T-helper 17 cell (primary cell): ENCODE measurements at places on chromosomes 1 and 21.

- peaks cover 24% of the 10 kb centered on the region for H3K27me3 ChIP-seq
- H3K4me3 ChIP-seq: no peak overlapping the region
- DNase-seq: no peak
- no peaks in the 10 kb centered on the region for H3K36me3 ChIP-seq
- H3K27ac ChIP-seq: no peak overlapping the region
Observed at GRCh38 chr1:116889380-116889779, 20.3 kb upstream of the PTGFRN start.

- no peak for DNase-seq
- no peak overlapping the region for H3K4me3 ChIP-seq
- H3K36me3 ChIP-seq: peaks cover 13% of the 10 kb centered on the region
- no peak overlapping the region for H3K27ac ChIP-seq
- H3K4me1 ChIP-seq: peaks cover 14% of the 10 kb centered on the region
- H3K27me3 ChIP-seq: no peaks in the 10 kb centered on the region
Observed at GRCh38 chr21:32494934-32495709, 82.6 kb downstream of the EVA1C start.

GRCh38 chr1:18121072-18121820 is 13.6 kb downstream of the IGSF21 start:
- DNase-seq: no peak
- no peak overlapping the region for H3K4me3 ChIP-seq
- peaks cover 2% of the 10 kb centered on the region for H3K36me3 ChIP-seq
- peaks cover 60% of the 10 kb centered on the region for H3K27me3 ChIP-seq
- no peak overlapping the region for H3K27ac ChIP-seq

- DNase-seq: peak; percentile 25
- H3K27ac ChIP-seq: no peak overlapping the region
- peaks cover 3% of the 10 kb centered on the region for H3K36me3 ChIP-seq
Observed at GRCh38 chr1:50332941-50333594, 90.2 kb downstream of the DMRTA2 start.

- no peak overlapping the region for H3K27ac ChIP-seq
- no peaks in the 10 kb centered on the region for H3K27me3 ChIP-seq
- no peaks in the 10 kb centered on the region for H3K36me3 ChIP-seq
- no peaks in the 10 kb centered on the region for H3K4me1 ChIP-seq
- DNase-seq: no peak
- no peak overlapping the region for H3K4me3 ChIP-seq
Observed at GRCh38 chr1:197017558-197018146, 40.3 kb downstream of the CFHR5 start.

DNA sequence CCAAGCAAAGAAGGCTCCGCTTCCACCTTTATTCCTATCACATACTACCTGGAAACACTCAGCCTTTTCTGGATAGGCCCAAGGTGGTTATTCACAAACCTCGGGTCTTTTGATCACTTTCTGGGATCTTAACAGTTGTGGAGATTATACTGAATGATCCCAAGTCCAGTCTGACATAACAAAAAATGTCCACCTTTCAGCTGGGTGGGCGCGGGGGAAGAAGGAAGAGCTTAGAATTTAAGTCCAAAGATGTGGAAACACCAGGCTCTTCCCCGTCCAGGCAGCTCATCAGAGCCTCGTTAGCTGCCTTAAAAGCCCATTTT is 338 bp upstream of the C1orf53 start:
- peaks cover 51% of the 10 kb centered on the region for H3K27me3 ChIP-seq
- H3K4me1 ChIP-seq: peaks cover 9% of the 10 kb centered on the region
- H3K36me3 ChIP-seq: peaks cover 2% of the 10 kb centered on the region
- no peak for DNase-seq
- H3K27ac ChIP-seq: peak overlapping the region; percentile 27
- H3K4me3 ChIP-seq: peak overlapping the region; percentile 92

GRCh38 chr1:71104417-71104816 is 23.6 kb upstream of the ZRANB2 start:
- DNase-seq: no peak
- H3K27me3 ChIP-seq: peaks cover 9% of the 10 kb centered on the region
- H3K36me3 ChIP-seq: no peaks in the 10 kb centered on the region
- no peak overlapping the region for H3K4me3 ChIP-seq
- H3K4me1 ChIP-seq: no peaks in the 10 kb centered on the region
- no peak overlapping the region for H3K27ac ChIP-seq

- peaks cover 17% of the 10 kb centered on the region for H3K27me3 ChIP-seq
- no peak overlapping the region for H3K27ac ChIP-seq
- H3K4me1 ChIP-seq: peaks cover 2% of the 10 kb centered on the region
- DNase-seq: no peak
Observed at GRCh38 chr21:33700491-33700890, 58.2 kb downstream of the ITSN1 start.

DNA sequence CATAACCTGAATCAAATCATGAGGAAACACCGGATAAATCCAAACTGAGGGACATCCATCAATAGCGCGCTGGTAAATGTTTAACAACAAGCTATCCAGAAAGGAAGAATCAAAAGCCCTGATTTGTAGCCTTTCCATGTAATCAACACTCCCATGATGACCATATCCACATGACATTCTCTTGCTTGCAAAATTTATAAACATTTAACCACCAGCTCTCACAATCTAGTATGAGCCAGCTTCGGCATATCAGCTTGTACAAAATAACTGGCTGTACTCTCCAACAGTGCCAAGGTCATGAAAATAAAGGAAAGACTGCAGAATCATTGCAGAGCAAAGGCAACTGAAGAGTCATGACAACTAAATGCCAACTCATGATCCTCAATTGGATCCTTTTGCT is 15.7 kb downstream of the HSD11B1 start:
- no peak overlapping the region for H3K4me3 ChIP-seq
- H3K27me3 ChIP-seq: no peaks in the 10 kb centered on the region
- H3K36me3 ChIP-seq: peaks cover 9% of the 10 kb centered on the region
- peaks cover 21% of the 10 kb centered on the region for H3K4me1 ChIP-seq
- H3K27ac ChIP-seq: no peak overlapping the region

DNA sequence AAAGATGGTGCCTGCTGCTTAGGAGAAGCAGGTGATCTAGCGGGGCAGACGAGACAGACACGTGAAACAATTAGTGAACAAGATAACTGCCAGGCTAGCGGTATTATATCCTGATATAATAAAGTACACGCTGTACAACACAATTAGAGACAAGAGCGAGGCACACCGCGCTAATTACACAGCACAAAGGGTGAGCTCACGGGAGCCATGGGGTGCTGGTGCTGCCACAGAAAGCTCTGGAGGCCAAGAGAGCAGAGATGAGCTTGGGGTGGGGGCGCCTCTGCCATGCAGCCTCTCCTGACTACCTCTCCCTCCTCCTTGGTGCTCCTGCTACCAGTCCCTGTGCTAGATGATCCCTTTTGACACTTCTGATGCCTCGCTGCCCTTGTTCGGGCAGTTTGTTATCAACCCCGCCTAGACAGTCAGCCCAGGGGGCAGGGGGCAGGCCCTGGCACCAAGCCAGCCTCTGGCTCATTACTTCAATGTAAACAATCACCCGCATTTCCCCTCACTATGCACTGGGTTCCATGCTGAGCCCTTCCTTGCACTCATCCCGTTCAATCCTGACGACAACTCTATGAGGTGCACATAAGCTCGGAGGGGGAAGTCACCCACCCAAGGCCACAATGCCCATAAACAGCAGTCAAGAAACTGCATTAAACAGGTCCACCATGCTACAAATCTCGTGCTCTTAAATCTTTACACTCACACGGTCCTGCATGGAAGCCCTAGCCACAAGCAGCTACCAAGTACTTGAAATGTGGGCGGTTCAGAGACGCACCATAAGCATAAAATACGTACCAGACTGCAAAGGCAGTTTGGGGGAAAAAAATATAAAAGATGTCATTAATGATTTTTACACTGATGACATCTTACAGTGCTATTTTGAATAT is 103.0 kb downstream of the SSBP3 start:
- H3K27ac ChIP-seq: peak overlapping the region; percentile 47
- no peak for DNase-seq
- H3K4me3 ChIP-seq: no peak overlapping the region

DNA sequence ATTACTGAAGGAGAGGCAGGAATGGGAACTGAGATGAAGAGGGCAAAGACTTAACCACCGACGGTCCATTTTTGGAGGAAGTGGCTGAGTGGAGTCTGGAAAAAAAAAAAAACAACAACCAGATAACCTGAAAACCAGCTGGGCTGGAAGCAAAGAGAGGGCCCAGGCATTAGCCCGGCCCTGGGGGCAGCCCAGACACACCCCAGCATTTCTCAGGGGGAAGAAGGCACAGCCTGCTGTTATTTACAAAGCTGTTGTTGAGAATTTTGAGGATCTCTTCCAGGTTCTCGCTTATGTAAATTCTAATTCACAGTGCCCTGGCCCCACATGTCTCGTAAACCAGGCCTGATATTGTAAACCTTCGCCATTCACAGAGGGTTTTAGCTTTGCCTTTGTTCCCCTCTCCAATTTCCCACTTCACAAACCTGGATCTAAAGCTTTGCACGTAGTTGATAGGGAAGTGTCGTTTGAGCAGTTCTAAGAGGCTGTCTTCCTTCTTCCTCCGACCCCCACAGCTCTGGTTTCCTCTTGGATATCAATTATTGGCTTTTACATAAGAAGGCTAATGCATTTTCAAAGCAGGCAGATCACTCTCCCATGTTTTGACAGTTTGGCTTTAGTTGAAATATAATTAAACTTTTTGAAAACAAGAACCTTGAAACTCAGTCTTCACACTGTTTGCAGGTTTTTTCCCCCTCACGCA is 161.8 kb upstream of the IRF2BP2 start:
- H3K4me3 ChIP-seq: peak overlapping the region; percentile 78
- no peaks in the 10 kb centered on the region for H3K36me3 ChIP-seq
- peaks cover 48% of the 10 kb centered on the region for H3K4me1 ChIP-seq

- H3K36me3 ChIP-seq: no peaks in the 10 kb centered on the region
- DNase-seq: no peak
- peak overlapping the region; percentile 62 for H3K27ac ChIP-seq
Observed at GRCh38 chr1:156291226-156292061, 4.0 kb downstream of the GLMP start.

- DNase-seq: no peak
- no peak overlapping the region for H3K4me3 ChIP-seq
- H3K4me1 ChIP-seq: no peaks in the 10 kb centered on the region
- H3K36me3 ChIP-seq: peaks cover 4% of the 10 kb centered on the region
Observed at GRCh38 chr1:174902531-174903099, 97.1 kb upstream of the CACYBP start.

DNA sequence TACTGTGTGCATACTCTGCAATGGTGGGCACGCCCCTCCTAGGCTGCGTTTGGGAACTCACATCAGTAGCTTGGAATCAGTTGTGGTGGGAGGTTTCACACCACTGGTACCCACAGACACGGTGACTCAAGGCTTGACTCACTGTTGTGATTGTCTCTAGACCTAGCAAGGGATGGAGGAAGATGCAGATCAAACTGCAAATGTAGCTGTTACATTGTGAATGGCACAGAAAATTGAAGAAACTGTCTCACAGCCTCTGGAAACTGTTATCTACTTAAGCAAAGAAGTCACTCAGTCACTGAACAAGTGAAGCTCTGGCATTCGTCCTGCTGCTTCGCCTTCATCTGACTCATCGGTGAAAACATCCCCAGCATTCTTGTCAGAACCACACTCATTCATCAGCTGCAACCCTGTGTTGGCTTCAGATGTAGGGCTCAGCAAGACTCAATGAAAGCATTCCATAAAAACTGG is 59.5 kb downstream of the POFUT2 start:
- H3K27ac ChIP-seq: peak overlapping the region; percentile 95
- H3K36me3 ChIP-seq: peaks cover 2% of the 10 kb centered on the region
- H3K27me3 ChIP-seq: no peaks in the 10 kb centered on the region
- peaks cover 36% of the 10 kb centered on the region for H3K4me1 ChIP-seq

GRCh38 chr1:55309053-55309452 is 93.9 kb upstream of the USP24 start:
- no peaks in the 10 kb centered on the region for H3K36me3 ChIP-seq
- H3K4me3 ChIP-seq: no peak overlapping the region
- H3K27me3 ChIP-seq: peaks cover 22% of the 10 kb centered on the region
- H3K4me1 ChIP-seq: peaks cover 2% of the 10 kb centered on the region
- no peak overlapping the region for H3K27ac ChIP-seq

DNA sequence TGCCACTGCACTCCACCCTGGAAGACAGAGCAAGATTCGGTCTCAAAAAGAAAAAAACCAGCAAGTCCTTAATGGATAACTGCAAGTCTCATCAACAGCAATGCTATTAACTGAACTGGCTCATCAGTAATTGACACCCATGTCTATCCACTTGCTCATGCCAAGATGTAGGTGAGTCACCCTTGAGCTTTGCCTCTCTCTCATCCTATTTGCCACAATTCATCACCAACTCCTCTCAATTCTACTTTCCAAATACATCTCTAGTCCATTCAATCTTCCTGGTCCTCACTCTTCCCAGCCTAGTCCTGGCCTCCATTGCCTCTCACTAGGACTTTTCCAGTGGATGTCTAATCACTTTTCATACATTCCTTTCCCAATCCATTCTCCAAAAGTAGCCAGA is 103.7 kb upstream of the PRMT6 start:
- H3K27me3 ChIP-seq: peaks cover 12% of the 10 kb centered on the region
- no peak for DNase-seq
- H3K4me3 ChIP-seq: no peak overlapping the region
- no peaks in the 10 kb centered on the region for H3K4me1 ChIP-seq
- no peaks in the 10 kb centered on the region for H3K36me3 ChIP-seq

- peaks cover 26% of the 10 kb centered on the region for H3K4me1 ChIP-seq
- peak overlapping the region; percentile 82 for H3K27ac ChIP-seq
- peak overlapping the region; percentile 77 for H3K4me3 ChIP-seq
Observed at GRCh38 chr1:221837896-221838295, 96.0 kb upstream of the DUSP10 start.

DNA sequence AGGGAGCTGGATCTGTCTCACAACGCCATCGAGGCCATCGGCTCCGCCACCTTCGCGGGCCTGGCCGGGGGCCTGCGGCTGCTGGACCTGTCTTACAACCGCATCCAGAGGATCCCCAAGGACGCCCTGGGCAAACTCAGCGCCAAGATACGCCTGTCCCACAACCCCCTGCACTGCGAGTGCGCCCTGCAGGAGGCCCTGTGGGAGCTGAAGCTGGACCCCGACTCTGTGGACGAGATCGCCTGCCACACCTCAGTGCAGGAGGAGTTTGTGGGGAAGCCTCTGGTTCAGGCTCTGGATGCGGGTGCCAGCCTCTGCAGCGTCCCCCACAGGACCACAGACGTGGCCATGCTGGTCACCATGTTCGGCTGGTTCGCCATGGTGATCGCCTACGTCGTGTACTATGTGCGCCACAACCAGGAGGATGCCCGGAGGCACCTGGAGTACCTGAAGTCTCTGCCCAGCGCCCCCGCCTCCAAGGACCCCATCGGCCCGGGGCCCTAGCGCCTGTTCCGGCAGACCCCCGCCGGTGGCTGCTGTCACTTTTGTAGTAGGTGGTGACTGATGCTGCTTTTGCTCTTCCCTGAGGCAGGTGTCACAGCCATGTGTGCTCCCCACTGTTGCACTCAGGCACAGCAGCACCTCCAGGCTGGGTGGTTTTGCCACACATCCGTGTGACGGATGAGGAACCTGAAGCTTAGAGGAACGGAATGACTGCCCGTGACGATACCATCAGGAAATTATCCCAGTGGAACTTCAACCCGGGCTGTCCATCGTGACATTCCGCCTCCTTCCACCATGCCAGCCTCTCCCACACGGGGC is 1.8 kb downstream of the LRRC3 start:
- peak overlapping the region; percentile 80 for H3K4me3 ChIP-seq
- no peak for DNase-seq
- H3K27me3 ChIP-seq: no peaks in the 10 kb centered on the region
- no peaks in the 10 kb centered on the region for H3K36me3 ChIP-seq

- peaks cover 9% of the 10 kb centered on the region for H3K27me3 ChIP-seq
- H3K4me1 ChIP-seq: peaks cover 8% of the 10 kb centered on the region
- H3K4me3 ChIP-seq: no peak overlapping the region
- no peaks in the 10 kb centered on the region for H3K36me3 ChIP-seq
- no peak overlapping the region for H3K27ac ChIP-seq
Observed at GRCh38 chr1:12049616-12050015, 13.5 kb upstream of the TNFRSF8 start.

GRCh38 chr1:115466433-115466832 is 128.4 kb upstream of the NGF start:
- peaks cover 3% of the 10 kb centered on the region for H3K4me1 ChIP-seq
- no peak overlapping the region for H3K27ac ChIP-seq
- H3K27me3 ChIP-seq: peaks cover 10% of the 10 kb centered on the region
- H3K36me3 ChIP-seq: no peaks in the 10 kb centered on the region
- H3K4me3 ChIP-seq: no peak overlapping the region
